Spinal cord (tissue), 10 donors: ENCODE measurements at places on chromosomes 6 and 20. TPM values are rescaled to one million over a fixed set of nuclear protein-coding genes. Genes with fewer than 3 reads are reported as not detected.

The CDSN gene
- total RNA-seq: not detected

The IP6K3 gene
- 0.50 TPM for total RNA-seq

The PGC gene
- not detected for total RNA-seq

The OR12D2 gene
- total RNA-seq: not detected

The ZC2HC1B gene
- total RNA-seq: 0.17 TPM

- no peaks in the 10 kb centered on the region for H3K27me3 ChIP-seq
- H3K27ac ChIP-seq: no peak overlapping the region
- no peaks in the 10 kb centered on the region for H3K36me3 ChIP-seq
- no peaks in the 10 kb centered on the region for H3K4me1 ChIP-seq
These were observed 77.6 kb upstream of the STXBP5 start for GRCh38 chr6:147126618-147127022.

- H3K36me3 ChIP-seq: no peaks in the 10 kb centered on the region
- no peak overlapping the region for H3K4me3 ChIP-seq
- H3K4me1 ChIP-seq: no peaks in the 10 kb centered on the region
- no peaks in the 10 kb centered on the region for H3K27me3 ChIP-seq
- DNase-seq: peak; percentile 88
These were observed 351.0 kb downstream of the BCKDHB start for GRCh38 chr6:80457439-80457933.

DNA sequence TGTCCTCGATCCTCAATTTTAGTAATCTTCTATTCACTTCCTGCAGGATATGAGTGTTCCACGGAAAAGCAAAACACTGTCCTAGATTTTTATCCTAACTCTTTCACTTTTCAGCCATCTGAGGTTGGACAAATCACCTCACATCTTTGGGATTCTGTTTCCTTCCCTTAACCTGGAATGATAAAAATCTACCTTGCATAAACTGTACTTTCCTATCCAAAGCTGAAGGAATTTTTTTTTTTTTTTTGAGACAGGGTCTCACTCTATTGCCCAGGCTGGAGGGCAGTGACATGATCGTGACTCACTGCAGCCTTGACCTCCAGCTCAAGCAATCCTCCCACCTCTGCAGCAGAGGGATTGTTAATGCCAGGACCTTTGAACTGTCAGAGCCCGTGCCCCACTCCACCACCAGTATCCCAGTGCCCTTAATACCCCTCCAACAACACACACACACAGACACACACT lies 20.5 kb downstream of the CAPN11 start:
- no peak overlapping the region for H3K4me3 ChIP-seq
- H3K27ac ChIP-seq: no peak overlapping the region
- no peak for DNase-seq
- H3K27me3 ChIP-seq: no peaks in the 10 kb centered on the region
- H3K4me1 ChIP-seq: no peaks in the 10 kb centered on the region

DNA sequence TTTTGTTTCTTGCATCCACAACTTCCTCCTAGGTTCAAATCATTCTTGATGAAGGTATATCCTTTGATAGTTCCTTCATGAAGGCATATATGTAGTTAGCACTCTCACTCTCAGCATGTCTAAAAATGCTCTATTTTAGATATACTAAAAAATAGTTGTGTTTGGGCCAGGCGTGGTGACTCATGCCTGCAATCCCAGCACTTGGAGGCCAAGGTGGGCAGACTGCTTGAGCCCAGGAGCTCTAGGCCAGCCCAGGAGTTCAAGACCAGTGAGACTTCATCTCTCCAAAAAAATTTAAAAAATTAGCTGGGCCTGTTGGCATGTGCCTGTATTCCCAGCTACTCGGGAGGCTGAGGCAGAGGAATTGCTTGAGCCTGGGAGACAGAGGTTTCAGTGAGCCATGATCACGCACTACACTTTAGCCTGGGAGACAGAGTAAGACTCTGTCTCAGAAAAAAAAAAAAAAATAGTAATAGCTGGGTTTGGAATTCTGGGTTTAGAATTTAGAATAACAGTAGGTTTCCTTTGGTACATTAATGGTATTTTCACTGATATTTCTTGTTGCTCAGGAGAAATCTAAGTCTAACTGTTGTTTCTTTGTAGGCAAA lies 7.0 kb downstream of the SERAC1 start:
- no peak overlapping the region for H3K27ac ChIP-seq
- peaks cover 3% of the 10 kb centered on the region for H3K36me3 ChIP-seq
- no peak overlapping the region for H3K4me3 ChIP-seq
- H3K4me1 ChIP-seq: no peaks in the 10 kb centered on the region

GRCh38 chr20:49179368-49180277 lies 8.5 kb downstream of the STAU1 start:
- no peaks in the 10 kb centered on the region for H3K27me3 ChIP-seq
- H3K36me3 ChIP-seq: peaks cover 11% of the 10 kb centered on the region
- DNase-seq: no peak
- H3K4me3 ChIP-seq: no peak overlapping the region

DNA sequence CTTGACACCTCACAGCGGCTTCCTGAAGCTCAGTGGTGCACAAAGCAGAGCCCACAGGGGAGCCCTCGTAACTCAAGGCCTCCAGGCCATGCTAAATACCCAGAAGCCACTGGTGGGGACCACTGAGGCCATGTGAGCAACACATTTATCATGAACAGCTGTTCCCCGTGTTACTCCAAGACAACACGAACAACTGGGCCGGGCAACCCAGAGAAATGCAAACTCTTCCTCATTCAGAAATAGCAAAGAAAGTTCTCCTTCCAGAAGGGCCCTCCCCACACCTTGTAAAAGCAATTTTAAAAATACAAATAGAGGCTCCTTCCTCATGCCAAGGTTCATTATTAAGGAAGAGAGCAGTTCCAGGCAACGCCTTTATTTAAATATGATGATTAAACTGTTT lies 36.3 kb upstream of the SLCO4A1 start:
- no peak for DNase-seq
- H3K4me1 ChIP-seq: peaks cover 34% of the 10 kb centered on the region
- H3K27me3 ChIP-seq: no peaks in the 10 kb centered on the region
- no peak overlapping the region for H3K4me3 ChIP-seq

DNA sequence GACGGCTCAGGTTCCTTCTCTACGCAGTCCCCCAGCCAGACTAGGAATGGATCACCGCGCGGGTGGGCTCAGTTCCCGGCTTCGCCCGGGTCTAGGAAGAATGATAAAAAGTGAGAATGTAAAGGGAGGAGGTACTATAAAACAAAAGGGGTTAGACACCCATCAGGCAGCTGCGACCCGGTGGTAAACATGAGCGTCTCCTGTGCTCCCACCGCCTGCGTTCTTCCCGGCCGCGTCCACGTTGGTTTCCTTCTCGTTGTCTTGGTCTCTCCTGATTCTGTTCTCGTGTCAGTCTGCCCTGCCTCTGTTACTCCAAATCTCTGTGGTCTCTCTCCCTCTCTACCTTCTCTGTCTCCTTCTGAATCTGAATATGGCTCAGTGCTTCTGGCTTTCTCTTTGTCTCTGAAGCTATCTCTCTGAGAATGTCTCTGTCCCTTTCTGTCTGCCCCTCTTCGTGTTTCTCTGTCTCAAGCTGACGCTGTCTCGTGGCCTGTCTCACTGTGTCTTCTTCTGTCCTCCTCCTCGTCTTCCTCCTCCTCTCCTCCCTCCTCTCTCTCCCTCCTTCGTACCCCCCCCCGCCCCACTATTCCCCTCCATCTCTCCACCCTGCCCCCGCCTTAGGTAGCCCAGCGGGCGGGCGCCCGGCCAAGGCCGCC lies 41.6 kb upstream of the FOXP4 start:
- H3K4me3 ChIP-seq: no peak overlapping the region
- peaks cover 48% of the 10 kb centered on the region for H3K27me3 ChIP-seq
- peak overlapping the region; percentile 61 for H3K27ac ChIP-seq
- no peaks in the 10 kb centered on the region for H3K36me3 ChIP-seq

DNA sequence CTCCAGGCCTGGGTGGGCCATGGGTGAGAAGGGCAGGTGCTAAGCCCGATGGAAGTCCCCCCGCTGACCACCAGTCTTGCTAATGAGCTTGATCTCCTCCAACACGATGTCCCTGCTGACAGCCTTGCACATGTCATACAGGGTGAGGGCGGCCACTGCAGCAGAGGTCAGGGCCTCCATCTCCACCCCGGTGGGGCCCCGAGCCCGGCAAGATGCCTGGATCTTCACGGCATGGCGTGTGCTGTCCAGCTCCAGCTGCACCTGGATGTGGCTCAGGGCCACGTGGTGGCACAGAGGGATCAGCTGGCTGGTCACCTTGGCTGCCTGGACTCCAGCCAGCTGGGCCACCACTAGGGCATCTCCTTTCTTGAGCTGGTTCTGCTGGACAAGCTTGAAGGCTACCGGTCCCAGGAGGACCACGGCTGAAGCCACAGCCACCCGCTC lies 27.9 kb downstream of the MOCS1 start:
- H3K27ac ChIP-seq: no peak overlapping the region
- H3K27me3 ChIP-seq: no peaks in the 10 kb centered on the region
- H3K4me1 ChIP-seq: no peaks in the 10 kb centered on the region
- H3K4me3 ChIP-seq: no peak overlapping the region
- peaks cover 43% of the 10 kb centered on the region for H3K36me3 ChIP-seq

GRCh38 chr6:94215552-94215951 lies 796.2 kb upstream of the EPHA7 start:
- H3K4me3 ChIP-seq: no peak overlapping the region
- no peaks in the 10 kb centered on the region for H3K36me3 ChIP-seq
- no peaks in the 10 kb centered on the region for H3K4me1 ChIP-seq
- H3K27ac ChIP-seq: no peak overlapping the region

GRCh38 chr6:137724495-137725211 lies 142.4 kb upstream of the TNFAIP3 start:
- no peaks in the 10 kb centered on the region for H3K36me3 ChIP-seq
- H3K4me1 ChIP-seq: no peaks in the 10 kb centered on the region
- H3K4me3 ChIP-seq: no peak overlapping the region
- H3K27me3 ChIP-seq: no peaks in the 10 kb centered on the region
- no peak for DNase-seq

GRCh38 chr20:3669710-3670367 lies 6.6 kb upstream of the GFRA4 start:
- peaks cover 9% of the 10 kb centered on the region for H3K4me1 ChIP-seq
- no peak for DNase-seq
- H3K36me3 ChIP-seq: peaks cover 4% of the 10 kb centered on the region
- no peak overlapping the region for H3K27ac ChIP-seq
- H3K27me3 ChIP-seq: peaks cover 42% of the 10 kb centered on the region
- no peak overlapping the region for H3K4me3 ChIP-seq

DNA sequence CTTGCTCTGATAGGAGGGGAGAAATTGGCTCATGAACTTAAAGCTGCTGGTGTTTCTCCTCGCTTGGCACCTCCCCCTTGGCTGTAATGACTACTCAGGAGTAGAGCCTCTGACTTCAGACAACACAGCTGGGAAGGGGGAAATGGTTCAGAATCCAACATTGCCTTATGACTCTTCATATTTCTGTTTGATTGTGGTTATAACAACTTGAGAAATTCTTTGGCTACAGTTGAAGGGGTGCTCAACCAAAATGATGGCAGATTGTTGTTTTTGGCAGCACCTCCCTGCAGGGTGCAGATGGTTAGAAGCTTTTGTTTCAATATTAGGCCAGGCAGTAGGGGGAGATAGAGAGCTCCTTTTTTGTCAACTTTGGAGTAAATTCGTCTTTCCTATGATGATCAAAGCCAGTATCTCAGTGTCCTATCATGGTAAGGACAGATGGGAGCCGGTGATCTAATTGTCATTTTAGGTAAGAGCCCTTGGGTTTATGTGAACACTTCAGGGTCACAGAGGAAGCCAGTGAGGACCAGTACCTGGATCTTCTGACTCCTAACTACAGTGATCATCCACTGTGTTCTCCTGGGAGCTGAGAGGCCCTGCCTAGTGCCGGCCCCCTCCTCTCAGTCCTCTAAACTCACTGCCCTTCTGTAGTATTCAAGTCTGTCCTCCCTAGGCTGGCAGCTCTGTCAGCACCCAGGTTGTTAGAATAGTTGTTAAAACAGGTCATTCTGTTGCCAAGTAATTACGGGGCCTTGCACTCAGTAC lies 39.9 kb downstream of the RPRD1B start:
- peaks cover 28% of the 10 kb centered on the region for H3K36me3 ChIP-seq
- H3K4me1 ChIP-seq: peaks cover 3% of the 10 kb centered on the region

- H3K27me3 ChIP-seq: no peaks in the 10 kb centered on the region
- no peaks in the 10 kb centered on the region for H3K4me1 ChIP-seq
- H3K4me3 ChIP-seq: no peak overlapping the region
- no peaks in the 10 kb centered on the region for H3K36me3 ChIP-seq
- DNase-seq: no peak
- H3K27ac ChIP-seq: no peak overlapping the region
These were observed 329.0 kb downstream of the GJA1 start for GRCh38 chr6:121764493-121764892.

DNA sequence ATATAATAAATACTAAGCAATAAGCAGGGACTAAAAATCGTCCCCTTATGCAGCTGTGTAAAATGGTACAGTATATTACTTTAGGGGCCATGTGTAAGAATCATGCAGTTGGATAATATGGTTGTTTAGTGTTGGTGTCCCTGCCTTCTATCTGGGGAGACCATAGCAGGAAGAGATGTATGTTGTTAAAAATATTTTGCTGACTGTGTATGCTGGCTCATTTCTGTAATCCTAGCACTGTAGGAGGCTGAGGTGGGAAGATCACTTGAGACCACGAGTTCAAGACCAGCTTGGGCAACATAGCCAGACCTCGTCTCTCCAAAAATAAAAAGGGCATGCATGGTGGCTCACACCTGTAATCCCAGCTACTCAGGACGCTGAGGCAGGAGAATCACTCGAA lies 5.6 kb downstream of the PANK2 start:
- H3K4me1 ChIP-seq: peaks cover 36% of the 10 kb centered on the region
- H3K27me3 ChIP-seq: no peaks in the 10 kb centered on the region
- H3K27ac ChIP-seq: no peak overlapping the region
- DNase-seq: no peak

DNA sequence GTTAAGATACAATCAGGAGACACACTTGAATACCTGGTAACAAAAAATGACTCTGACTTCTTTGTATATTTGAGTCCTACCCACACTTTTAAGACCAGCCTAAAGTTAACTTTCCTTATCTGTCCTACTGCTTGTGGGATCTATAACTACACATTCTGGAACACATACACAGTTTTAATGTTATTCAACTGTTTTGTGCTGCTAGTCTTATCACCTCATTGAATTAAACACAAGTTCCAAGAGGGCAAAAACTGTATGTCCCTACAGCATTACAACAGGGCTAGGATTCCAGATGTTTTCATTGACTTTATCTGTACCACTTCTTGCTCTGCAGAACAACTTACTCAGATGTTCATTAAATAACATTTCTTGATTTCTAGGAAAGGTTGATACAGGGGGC lies 2.8 kb downstream of the HMGN3 start:
- H3K4me1 ChIP-seq: no peaks in the 10 kb centered on the region
- DNase-seq: no peak
- H3K27ac ChIP-seq: no peak overlapping the region
- H3K36me3 ChIP-seq: no peaks in the 10 kb centered on the region
- H3K4me3 ChIP-seq: no peak overlapping the region

- no peaks in the 10 kb centered on the region for H3K27me3 ChIP-seq
- peaks cover 4% of the 10 kb centered on the region for H3K36me3 ChIP-seq
- H3K4me3 ChIP-seq: no peak overlapping the region
- DNase-seq: no peak
These were observed 68.8 kb downstream of the ZBTB2 start for GRCh38 chr6:151322570-151322969.

GRCh38 chr6:86871681-86872080 lies 65.6 kb upstream of the HTR1E start:
- DNase-seq: no peak
- no peaks in the 10 kb centered on the region for H3K4me1 ChIP-seq
- H3K4me3 ChIP-seq: no peak overlapping the region
